NCI-H460 (cell line): ENCODE measurements at places on chromosomes 16 and 17.

- peak; percentile 32 for DNase-seq
Measured at GRCh38 chr17:7825206-7825990, 8.6 kb upstream of the KDM6B start.

DNA sequence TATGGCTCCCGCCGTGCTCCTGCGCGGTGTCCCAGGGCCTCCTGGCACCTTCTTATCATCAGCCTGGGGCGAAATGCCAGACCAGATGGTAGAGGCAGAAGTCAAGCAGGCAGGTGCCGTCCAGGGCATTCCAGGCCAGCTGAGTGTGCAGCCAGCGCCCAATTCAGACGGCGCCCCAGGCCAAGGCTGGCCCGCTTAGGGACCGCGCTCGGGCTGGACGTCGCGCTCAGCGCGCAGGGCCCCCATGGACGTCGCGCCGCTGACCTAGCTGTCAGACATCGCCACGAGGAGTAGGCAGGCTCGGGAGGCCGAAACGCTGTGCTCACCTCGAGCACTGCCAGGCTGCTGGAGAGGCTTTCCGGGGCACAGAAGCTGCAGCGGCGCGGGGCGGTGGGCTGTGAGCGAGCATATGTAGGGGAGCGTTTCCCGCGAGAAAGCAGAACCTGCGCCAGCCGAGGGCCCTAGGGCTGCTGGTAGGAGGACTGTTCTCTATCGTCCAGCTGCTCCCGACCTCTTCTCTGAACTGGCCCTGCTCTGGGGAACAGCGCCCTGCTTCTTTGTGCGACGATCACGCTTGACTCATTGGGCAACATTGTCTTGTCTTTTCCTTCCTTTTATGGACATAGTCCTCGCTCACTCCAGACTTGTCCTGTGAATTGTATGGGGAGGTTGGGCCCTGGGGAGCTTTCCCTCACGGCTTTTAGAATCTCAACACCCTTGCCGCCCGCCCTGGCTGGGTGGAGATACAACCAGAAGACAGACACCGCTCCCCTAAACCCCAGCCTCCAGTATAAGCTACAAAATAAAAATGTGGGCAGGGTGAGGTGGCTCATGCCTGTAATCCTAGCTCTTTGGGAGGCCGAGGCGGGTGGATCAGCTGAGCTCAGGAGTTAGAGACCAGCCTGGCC is 8.4 kb upstream of the CA4 start:
- no peak for DNase-seq

- DNase-seq: no peak
Measured at GRCh38 chr17:70259400-70259799, 90.1 kb downstream of the KCNJ2 start.

DNA sequence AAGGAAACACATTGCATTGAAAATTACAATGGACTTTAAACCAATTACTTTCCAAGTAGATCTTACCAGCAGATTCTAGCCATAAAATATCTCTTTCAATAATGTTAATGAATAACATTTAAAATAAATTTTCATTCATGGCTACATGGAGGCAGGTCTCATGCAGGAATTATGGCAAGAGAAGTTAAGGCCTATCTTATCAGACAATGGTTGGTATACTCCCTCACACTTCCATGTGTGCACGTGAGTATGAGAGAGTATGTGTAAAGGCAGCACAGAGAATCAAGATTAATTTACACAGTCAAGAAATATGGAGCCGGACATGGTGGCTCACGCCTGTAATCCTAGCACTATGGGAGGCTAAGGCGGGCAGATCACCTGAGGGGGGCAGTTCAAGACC is 76.5 kb downstream of the HELZ start:
- DNase-seq: no peak

GRCh38 chr17:888998-889441 is 90.6 kb downstream of the NXN start:
- no peak for DNase-seq

DNA sequence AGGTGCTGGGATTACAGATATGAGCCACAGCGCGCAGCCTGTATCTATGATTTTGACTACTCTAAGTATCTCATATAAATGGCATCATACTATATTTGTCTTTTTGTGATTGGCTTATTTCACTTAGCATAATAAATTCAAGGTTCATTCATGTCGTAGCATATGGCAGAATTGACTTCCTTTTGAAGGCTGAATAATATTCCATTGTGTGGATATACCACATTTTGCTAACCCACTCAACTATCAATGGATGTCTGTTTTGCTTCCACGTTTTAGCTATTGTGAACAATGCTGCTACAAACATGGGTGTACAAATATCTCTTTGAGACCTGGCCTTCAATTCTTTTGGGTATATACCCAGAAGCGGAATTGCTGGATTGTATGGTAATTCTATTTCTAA is 10.1 kb downstream of the PLXDC1 start:
- no peak for DNase-seq

- no peak for DNase-seq
Measured at GRCh38 chr16:17828012-17828411, 357.3 kb upstream of the XYLT1 start.

DNA sequence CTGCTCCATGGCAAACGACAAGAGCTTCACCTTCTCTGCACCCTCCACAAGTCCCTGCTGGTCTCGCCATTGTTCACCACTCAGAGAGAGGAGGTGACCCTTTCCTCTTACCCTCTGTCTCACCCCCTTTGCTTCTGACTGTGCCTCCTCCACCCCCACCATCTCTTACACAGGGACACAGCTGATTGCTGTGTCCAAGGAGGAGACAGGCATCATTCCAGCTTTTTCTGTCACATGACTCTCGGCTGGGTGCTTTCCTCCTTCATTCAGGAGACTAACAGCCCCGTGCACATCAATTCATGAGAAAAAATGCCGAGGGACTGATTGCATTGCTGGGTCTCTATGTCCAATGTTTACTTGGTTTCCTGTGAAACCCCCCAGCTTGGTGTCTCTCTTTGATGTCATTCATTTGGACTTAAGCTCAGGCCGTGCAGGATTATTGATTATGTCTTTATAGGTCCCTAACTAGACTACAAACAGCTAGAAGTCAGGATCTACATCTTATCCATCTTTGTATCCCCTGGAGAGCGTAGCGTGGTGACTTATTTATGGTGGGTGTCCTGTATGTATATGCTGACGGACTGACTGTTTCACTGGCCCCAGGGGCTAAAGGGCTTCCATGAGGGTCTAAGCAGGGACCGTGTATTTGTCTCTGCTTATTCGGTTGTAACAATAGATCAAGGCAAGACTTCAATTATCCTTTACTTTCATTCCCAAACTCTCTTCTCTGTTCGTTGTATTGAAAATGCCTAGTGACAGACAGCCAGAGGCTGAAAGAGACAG is 82.2 kb upstream of the CDH13 start:
- DNase-seq: no peak

DNA sequence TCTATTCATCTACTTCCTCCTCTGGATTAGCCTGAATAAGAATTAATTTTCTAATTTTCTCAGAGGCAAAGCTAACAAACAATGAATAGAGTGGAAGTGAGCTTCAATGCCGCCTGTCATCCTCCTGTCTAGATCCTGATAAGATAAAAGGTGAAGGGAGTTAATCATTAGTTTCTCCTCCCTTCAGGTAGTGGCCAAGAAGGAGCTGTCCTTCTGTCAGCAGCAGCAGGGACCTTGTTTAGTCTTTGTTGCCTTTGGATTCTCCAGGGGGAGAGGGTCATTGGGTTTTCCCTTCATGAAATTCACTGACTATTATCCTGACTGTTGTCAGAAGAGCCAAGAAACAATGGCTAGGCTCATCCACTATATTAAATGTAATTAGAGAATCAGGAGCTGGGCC is 420.2 kb upstream of the GOT2 start:
- no peak for DNase-seq

GRCh38 chr16:55284718-55285099 is 39.3 kb upstream of the IRX6 start:
- no peak for DNase-seq

- DNase-seq: peak; percentile 38
Measured at GRCh38 chr16:74309789-74310781, 13.5 kb downstream of the PSMD7 start.

GRCh38 chr16:56610017-56610608 is 1.7 kb downstream of the MT2A start:
- peak; percentile 54 for DNase-seq

GRCh38 chr16:8634991-8635736 is 13.7 kb downstream of the METTL22 start:
- peak; percentile 44 for DNase-seq

GRCh38 chr16:75198135-75198600 is 8.8 kb downstream of the CTRB2 start:
- DNase-seq: no peak

- DNase-seq: peak; percentile 72
Measured at GRCh38 chr16:69565671-69566239, at the start of gene NFAT5. NFAT5 (plus strand) TSS chr16:69565966; CDS start chr16:69566302, 336 bp downstream.

GRCh38 chr16:12119562-12119961 is 143.0 kb downstream of the SNX29 start:
- no peak for DNase-seq

DNA sequence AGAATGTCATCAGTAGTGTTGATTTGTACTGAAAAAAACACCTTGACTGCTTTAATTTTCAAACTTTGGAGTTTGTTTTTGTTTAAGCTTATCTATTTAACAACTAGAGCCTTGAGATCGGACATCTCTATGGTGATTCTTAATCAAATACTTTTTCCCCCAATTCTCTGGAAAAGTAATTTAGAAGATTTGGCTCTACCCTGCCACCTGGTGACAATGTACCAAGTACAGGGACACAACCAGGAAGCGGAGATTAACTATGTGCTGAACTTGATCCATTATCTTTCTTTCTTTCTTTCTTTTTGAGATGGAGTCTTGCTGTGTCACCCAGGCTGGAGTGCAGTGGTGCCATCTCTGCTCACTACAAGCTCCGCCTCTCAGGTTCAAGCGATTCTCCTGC is 30.8 kb downstream of the USP43 start:
- DNase-seq: peak; percentile 6

DNA sequence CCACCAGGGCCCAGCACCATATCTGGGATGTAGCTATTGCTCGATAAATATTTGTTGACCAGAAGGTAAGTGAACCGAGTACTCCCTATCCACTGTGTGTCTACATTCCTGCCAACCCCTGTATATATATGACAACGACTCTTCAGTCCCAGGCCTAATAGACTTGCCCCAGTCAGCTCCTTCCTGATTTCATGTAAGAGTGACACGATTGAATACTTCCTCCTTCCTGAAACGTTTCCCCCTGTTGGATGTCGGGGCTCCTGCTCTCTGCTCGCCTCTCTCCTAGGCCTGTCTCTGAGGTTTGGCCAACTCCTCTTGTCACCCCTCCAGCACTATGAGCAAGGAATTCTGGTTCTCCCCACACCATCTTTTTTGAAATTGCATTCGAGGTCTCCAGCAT is 178.9 kb downstream of the PRKCA start:
- DNase-seq: no peak

DNA sequence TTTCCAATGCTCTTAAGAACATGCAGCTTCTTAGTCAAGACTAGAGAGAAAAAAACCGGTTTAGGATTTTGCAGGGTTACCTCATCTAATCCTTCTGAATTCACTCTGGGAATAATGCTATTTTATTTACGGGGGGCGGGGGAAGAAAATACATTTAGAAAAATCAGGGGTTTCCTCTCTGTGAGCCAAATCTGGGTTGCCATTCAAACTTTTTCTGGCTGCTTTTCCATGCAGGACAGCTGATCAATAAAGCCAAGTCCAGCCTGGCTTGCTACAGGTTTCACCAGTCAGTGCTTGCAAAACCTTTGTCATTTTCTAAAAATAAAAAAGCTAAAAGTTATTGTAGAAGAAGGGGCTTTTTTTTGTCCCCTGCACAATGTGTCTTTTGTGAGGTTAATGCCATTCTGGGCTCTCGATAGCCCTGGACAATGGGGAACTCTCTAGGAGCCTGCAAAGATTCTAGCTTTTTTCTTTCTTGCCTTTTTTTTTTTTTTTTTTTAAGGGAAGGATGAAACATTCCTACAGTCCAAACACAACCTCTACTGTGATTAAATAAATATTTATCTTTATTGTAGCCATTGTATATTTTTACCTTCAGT is 13.1 kb upstream of the ZFHX3 start:
- DNase-seq: no peak

GRCh38 chr16:17339764-17340541 is 130.8 kb downstream of the XYLT1 start:
- DNase-seq: no peak
